Uterus (tissue), 4 donors: ENCODE measurements at places on chromosomes 4 and X.

- no peak for DNase-seq
Observed at GRCh38 chr4:2046031-2046961, 12.8 kb upstream of the NAT8L start.

GRCh38 chrX:44247468-44247867 is 96.0 kb downstream of the EFHC2 start:
- no peak for DNase-seq

DNA sequence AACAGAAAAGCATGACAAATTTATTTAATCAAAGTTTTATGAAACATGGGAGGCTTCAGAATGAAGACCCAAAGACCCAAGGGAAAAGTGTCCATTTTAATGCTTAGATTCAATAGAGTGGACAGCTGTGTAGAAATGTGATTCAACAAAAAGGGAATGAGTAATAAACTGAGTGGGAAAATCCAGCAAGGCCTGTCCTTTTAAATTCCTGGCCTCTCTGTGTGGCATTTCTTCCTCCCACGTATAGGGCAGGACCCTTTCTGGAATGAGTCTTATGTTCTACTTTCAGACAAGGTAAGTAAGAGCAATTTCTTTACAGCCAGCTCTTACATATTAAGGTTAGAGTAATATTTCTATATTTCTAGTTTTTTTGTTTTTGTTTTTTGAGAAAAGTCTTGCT is 14.5 kb downstream of the AASDH start:
- DNase-seq = no peak

- peak; percentile 52 for DNase-seq
Observed at GRCh38 chr4:1856943-1857699, 1.2 kb upstream of the LETM1 start.

DNA sequence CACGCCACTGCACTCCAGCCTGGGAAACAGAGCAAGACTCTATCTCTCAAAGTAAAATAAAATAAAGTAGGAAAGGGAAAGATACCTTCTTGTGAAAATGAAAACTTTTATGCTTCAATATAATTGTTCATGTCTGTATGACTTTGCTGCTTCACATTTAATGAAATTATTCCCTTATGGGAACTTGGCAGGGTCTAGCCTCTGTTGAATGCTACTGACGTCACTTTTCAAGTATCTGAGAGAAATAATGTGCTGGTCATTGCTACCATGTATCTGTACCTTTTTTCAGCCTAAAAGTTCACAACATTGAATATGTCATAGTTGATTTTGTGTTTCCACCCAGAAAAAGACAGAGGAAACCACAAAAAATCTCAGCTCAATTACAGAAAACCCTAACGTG is 65.2 kb downstream of the PRDM5 start:
- no peak for DNase-seq

DNA sequence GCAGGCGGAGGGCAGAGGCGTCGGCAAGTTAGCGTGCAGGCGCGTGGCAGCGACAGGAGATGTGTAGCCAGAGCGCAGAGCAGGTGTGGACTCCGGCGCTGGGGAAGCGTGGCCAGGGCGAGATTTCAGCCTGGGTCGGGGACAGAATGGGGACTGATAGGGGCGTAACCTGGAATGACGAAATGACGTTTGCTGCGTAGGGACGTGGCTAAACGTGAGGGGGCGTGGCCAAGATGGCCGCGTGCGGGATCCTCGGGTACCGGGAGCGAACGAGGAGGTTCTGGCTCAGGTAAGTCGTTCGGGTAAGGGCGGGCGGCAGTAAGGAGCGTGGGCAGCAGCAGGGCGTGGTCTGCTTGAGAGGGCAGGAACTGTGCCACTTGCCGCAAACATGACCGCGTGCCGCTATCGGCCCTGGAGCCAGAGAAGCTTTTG is 10.9 kb upstream of the CLTRN start:
- peak; percentile 88 for DNase-seq

DNA sequence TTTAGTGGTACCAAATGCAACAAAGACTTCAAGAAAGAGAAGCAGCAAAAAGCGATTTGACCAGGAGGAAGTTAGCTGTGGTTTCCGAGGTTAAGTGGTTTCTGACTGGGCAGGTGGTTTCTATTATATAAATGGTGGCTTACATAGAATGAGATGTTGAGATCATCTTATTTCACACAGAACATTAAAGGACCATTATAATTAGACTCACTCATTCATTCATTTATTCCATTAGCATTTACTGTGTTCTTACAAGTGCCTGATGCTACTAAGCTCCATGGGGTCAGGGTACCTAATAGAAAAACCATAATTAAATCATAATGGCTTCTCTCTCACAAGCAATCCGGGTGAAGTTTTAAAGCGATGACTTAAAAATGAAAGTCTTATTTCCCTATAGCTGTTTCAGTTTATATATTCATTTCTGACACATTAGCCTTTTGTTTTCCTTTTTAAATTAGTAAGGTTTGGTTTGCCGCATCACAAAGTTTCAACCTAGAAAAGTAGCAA is 10.6 kb downstream of the TSPAN6 start:
- DNase-seq = no peak

GRCh38 chr4:152220201-152220666 is 315.7 kb downstream of the FBXW7 start:
- no peak for DNase-seq
